ENCODE measurements at places on chromosomes 1 and 21.

GRCh38 chr1:241413974-241414373 is 57.0 kb upstream of the RGS7 start:
- no peak for DNase-seq

DNA sequence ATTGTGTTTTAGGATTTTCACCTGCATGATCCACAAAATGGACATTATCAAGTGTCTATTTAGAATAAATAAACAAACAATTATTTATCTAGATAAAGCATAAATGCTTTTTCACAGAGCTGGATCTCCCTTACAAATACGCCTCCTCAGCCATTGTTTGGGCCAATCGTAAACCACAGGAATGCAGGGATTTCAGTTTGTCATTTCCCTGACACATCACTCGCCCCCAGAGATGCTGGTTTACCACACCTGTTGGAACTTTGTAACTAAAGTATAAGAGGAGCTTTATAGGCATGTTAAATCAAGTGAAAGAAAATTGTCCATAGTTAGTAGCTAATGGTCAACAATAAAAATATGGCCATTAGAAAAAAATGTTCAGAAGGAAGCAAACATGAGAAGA is 40.3 kb downstream of the GPR88 start:
- DNase-seq, result no peak

- no peak for DNase-seq
These were observed 1.5 kb downstream of the HMGCL start for GRCh38 chr1:23823767-23824166.

GRCh38 chr1:154862907-154863306 is 7.2 kb downstream of the KCNN3 start:
- no peak for DNase-seq

- DNase-seq, result no peak
These were observed 22.7 kb downstream of the SLC35D1 start for GRCh38 chr1:67031121-67031858.

All from stimulated activated CD4-positive, alpha-beta T cell treated with anti-CD3 and anti-CD28 coated beads, Interleukin-15, amount 100 ng/mL, for 48 hours (primary cell).